A172 (cell line): ENCODE measurements at places on chromosomes 6 and 20. TPM values are rescaled to one million over a fixed set of nuclear protein-coding genes. Genes with fewer than 3 reads are reported as not detected.

DNA sequence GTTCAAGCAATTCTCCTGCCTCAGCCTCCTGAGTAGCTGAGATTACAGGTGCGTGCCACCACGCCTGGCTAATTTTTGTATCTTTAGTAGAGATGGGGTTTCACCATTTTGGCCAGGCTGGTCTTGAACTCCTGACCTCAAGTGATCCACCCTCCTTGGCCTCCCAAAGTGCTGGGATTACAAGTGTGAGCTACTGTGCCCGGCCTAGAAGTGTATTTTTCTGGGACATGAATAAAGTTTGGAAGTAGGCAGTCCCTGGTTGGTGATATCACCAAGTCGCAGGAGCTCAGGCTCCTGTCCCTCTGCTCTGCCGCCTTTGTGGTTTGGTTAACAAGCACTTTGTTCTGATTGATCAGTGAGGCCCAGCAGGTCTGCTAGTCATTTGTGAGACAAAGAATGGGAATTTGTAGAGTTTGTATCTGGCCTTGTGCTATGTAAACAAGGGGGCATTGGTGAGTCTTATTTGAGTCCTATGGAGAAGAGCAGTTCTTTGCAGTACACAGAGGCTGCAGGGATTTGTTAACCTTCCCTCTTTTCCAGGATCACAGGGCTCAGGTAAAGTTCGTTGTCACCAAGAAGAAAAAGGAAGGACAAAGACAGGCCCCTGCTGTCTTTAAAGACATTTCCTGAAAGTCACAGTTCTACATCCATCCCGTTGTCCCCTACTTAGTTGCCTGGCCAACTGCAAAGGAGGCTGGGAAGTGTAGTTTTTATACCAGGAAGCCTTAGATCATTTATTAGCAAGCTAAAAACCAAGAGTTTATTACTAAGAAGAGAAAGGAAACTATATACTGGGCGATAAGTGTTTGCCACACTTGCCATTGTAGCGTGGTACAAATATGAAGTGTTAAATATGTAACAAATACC, 13.1 kb downstream of the MTHFD1L start:
- DNase-seq = no peak

DNA sequence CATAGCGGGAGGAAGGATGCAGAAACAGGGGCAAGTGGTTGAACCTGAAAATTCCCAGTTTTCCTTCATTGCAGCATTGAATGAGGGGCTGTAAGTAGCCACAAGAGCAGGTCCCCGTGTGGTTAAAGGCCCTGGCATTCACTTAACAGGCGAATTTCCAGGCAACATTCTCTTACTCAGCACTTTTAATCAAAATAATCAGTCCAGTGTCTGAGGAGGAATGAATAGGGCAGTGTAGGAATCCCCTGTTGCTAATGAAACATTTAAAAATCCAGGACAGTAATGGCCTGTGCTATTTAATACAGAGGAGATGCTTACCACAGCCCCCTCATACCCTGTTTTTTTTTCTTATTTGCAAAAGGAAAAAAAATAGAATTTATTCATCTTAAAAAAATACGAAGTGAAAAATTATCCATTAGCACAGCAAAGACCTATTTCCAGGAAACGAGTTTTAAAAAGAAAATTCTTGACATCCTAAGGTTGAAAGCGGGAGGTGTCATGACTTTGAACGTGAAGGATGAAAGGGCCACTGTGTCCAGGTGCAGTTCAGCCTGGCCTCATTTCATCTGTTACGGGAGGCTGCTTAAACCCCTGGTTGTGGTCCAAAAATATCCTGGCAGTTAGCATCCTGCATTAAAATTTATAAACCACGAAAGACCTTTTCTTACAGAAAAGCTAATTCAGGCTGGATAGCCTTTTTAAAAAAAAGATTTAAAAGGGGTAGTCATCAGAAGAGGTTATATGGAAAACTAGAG, 20.2 kb downstream of the MYLK4 start:
- DNase-seq = no peak

GRCh38 chr6:4350567-4351519, 215.5 kb upstream of the ECI2 start:
- peak; percentile 86 for DNase-seq

GRCh38 chr6:134308800-134309199, 9.1 kb downstream of the SGK1 start:
- no peak for DNase-seq

DNA sequence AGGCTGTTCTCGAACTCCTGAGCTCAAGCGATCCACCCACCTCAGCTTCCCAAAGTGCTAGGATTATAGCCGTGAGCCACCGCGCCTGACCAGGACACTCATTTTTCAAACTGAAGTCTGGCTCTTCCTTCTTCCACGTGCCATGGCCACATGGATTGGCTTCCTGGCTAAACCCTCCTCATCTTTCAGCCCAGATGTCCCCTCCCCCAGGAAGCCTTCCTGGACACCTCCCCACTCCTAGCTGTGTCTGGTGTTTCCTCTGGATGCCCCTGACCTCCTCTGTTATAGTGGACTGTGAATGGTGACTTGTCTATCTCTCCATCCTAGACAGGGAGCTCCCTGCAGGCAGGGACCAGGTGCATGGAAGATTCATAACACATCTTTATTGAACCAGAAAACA, 57.2 kb downstream of the RIPOR3 start:
- DNase-seq = no peak

DNA sequence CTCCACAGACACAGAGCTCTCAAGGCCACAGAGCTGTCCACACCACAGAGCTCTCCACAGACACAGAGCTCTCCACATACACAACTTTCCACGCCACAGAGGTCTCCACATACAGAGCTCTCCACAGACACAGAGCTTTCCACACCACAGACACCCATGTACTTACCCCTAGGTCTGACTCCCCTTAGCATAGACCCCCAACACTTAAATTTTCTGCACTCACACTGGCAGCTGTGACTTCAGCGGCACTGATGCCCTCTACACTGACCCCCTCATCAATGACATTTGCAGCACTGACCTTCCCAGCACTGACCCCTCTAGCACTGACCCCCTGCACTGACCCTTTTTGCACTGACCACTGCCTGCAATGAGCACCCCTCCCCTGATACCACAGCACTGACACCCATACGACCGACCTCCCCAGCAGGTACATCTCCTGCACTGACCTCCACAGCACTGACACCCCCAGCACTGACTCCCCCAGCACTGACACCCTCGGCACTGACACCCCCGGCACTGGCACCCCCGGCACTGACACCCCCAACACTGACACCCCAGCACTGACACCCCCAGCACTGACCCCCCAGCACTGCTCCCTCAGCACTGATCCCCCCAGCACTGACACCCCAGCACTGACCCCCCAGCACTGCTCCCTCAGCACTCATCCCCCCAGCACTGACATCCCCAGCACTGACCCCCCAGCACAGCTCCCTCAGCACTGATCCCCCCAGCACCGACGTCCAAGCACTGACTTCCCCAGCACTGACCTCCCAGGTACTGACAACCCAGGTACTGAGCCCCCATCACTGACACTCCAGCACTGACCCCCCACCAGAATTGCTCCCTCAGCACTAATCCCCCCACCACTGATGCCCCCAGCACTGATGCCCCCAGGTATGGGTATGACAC, 56.5 kb downstream of the ERMARD start:
- DNase-seq = no peak

GRCh38 chr20:48837014-48837413, 9.2 kb upstream of the PREX1 start:
- no peak for DNase-seq

- no peak for DNase-seq
Measured at GRCh38 chr6:95318137-95318536, 259.2 kb upstream of the MANEA start.

DNA sequence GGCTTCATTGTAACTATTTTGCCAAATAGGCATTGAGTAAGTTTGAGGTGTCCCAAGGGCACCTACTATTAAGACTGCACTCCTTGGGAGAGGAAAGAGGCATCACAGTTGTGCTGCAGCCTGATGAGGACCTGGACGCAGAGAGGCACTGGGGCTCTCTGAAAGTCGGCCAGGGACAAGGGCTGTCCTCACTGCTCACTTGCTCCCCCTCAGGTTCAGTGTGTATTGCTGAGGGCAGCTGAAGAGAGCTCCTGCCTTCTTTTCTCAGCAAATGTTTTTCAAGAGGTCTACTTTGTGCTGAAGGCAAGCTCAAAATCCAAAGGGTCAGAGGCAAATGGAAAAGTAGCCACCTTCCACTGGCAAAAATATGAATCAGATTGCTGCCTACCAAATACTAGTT, 331.8 kb downstream of the RIMS1 start:
- peak; percentile 26 for DNase-seq

- DNase-seq = peak; percentile 59
Measured at GRCh38 chr20:50580016-50580747, 70.0 kb downstream of the PTPN1 start.

- no peak for DNase-seq
Measured at GRCh38 chr6:116556814-116557415, 3.4 kb downstream of the CALHM4 start.

DNA sequence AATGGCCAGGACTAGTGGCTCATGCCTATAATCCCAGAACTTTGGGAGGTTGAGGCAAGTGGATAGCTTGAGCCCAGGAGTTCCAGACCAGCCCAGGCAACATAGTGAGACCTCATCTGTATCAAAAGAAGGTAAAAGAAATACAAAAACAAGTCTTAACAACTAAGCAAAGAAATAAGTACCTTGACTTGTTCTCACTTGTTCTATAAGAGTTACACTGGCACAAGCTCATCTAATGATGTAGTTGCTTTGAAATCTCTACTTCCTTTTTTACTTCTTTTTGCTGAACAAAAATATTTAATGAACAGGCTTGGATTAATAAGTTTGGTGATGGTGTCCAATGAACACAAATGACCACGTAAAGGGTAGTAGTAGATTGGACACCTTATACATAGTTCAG, 72.2 kb downstream of the SGK1 start:
- no peak for DNase-seq

DNA sequence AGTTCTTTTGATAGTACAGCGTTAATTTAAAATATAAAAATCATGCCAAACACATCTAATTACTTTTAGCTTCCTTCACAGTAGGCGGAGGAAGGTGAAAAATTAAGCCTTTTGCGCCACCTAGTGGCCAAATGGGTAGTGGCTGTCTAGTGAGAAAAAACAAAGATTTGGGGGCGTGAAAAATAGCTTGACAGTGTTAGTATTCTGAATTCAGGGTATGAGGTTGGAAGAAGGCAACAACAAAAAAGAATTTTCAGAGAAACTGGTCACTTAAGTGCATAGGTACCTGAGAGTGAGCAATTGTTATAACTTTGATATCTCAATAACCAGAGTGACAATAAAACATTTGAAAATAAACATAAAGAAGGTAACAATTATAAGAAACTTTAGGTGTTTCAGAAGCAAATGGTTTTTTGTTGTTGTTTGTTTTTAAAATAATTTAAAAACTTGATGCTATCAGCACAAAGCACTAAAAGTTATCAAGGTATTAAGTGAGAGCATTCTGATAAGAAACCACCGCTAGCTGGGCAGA, 14.3 kb downstream of the PSMB9 start:
- DNase-seq = peak; percentile 62

GRCh38 chr20:2397595-2398145, 17.0 kb downstream of the TGM6 start:
- no peak for DNase-seq

- no peak for DNase-seq
Measured at GRCh38 chr6:126113261-126113660, 126.9 kb downstream of the TRMT11 start.

DNA sequence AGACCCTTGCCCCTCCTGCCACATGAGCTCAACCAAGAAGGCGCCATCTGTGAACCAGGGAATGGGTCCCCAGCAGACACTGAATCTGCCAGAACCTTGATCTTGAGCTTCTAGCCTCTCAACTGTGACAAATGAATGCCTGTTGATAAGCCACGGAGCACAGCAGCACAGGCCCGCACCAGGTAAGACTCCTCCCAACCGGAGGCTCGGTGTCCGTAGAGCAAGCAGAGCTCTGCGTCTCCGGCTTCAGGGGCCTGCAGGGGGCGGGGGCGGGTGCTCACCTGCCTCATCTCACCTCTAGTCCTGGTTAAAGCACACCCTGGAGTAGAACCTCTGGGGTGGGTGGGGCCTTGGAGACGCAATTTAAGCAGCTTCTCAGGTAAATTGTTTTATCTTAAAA, 122.7 kb downstream of the SMOC2 start:
- DNase-seq = no peak

GRCh38 chr6:79564636-79565035, 27.4 kb upstream of the LCA5 start:
- no peak for DNase-seq

DNA sequence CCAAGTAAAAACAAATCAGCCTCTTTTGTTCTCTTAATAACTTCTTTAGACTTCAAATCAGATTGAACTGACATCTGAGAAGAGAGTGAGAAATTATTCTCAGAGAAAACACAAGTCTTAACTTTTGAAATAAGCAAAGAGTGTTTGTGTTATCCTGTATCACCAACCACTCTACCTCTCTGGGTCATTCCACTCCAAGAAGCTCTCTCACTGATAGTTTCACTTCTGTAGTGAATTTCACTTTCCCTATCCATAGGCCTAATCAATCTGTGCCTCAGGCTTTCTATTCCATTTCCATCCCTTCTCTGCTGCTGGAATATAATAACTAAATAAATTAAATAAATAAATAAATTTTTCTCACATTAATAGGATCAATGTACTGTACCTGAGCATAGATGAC, 235.0 kb downstream of the HTR1B start:
- DNase-seq = no peak

DNA sequence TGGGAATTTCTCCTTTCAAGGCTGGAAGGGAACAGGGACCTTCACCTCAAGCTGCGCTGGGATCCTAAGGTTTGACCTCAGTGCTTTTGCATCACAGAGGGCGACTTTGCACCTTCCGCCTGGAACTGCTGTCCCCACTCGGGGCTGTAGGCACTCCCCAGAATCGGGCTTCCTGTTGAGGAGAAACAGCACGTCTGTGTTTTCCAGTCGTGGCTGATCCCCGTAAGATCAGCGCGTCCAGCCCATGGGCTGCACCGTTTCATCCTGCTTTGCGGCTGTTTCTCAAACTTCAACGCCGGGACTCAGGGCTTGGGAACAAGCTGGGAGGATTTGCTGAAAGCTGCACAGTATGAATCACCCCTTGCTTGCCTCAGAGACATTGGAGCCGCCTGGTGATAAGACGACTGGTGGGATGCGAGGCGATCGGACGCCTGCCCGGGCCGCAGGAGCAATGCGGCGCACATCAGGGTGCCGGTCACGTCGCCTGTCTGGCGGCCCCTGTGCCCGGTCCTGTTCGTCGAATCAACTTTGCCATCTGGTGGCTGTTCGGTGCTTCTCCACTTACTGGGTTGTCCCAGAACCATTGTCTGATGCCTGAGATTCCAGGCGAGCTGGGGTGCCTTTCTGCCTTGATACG, 53.6 kb upstream of the FRMD1 start:
- peak; percentile 28 for DNase-seq

Gene TPX2
- 224 and 245 TPM in 2 replicates for total RNA-seq

Gene CALHM4
- not detected in 2 replicates for total RNA-seq

Gene SLC17A2
- not detected in 2 replicates for total RNA-seq

Gene PTCRA
- not detected in 2 replicates for total RNA-seq

Gene FERMT1
- 6.5 and 7.0 TPM in 2 replicates for total RNA-seq

Gene TINAG
- total RNA-seq = not detected in 2 replicates

Gene SLC17A3
- not detected in 2 replicates for total RNA-seq

Gene PLA2G7
- not detected in 2 replicates for total RNA-seq

Gene NR2E1
- 0.05 TPM in 1 of 2 replicates, not detected in the other for total RNA-seq

Gene TUBB1
- 0.36 and 0.64 TPM in 2 replicates for total RNA-seq

Gene NRSN2
- total RNA-seq = 28.5 and 45.1 TPM in 2 replicates

Gene NKX2-2
- 4.4 TPM in 2 replicates for total RNA-seq

Gene ZNF334
- 0.12 TPM in 1 of 2 replicates, not detected in the other for total RNA-seq

Gene CRISP3
- total RNA-seq = not detected in 2 replicates

Gene HMGN3
- total RNA-seq = 73.9 and 119 TPM in 2 replicates

Gene LPIN3
- 3.4 TPM in 2 replicates for total RNA-seq

Gene C20orf144
- 0.05 TPM in 1 of 2 replicates, not detected in the other for total RNA-seq

Gene IRF4
- 0.29 TPM in 1 of 2 replicates, not detected in the other for total RNA-seq

Gene NRM
- 13.2 and 14.0 TPM in 2 replicates for total RNA-seq

Gene WFDC5
- total RNA-seq = not detected in 2 replicates

Gene OPN5
- not detected in 2 replicates for total RNA-seq
